ENCODE measurements at places on chromosomes 12 and 14.

GRCh38 chr12:95368931-95369330, 105.0 kb upstream of the METAP2 start:
- DNase-seq, result no peak

GRCh38 chr12:93299262-93299846, 78.4 kb upstream of the NUDT4 start:
- no peak for DNase-seq

DNA sequence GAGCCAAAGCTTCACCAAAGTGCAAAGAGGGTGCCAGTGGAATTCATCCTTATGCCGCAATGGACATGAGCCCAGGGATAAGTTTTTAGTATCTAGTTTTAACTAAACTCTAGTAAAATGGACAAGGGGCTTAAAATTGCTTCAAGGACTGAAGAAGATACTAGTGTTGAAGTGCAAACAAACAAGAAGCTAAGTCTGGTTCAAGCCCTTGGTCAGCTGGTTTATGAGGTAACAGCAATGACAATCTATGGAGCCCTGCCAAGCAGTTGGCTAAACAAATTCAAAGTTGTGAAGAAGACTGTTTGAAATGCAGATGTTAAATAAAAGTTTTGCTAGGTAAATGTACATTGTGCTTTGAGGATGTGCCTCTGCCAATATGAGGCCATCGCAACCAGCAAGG, 209.4 kb downstream of the KTN1 start:
- no peak for DNase-seq

GRCh38 chr12:1639538-1639937, 10.5 kb downstream of the WNT5B start:
- no peak for DNase-seq

DNA sequence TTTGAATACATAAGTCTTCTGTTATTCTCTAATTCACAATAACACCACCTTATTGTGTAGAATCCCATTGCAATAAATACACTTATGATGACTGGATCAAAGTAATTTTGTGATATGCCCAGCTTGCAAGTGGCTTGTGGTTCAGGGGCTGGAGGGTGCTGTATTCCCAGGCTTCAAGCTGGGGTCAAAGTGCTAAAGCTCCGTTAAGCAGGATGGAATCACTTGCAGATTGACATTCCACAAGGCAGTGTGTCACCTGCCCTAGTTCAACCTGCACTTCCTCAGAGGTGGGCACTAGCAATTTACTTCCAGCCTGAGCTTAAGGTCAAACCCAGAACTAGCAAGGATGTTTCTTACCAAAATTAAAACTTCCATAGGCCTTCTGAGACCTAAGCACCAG, 166.6 kb downstream of the SSPN start:
- DNase-seq, result no peak

DNA sequence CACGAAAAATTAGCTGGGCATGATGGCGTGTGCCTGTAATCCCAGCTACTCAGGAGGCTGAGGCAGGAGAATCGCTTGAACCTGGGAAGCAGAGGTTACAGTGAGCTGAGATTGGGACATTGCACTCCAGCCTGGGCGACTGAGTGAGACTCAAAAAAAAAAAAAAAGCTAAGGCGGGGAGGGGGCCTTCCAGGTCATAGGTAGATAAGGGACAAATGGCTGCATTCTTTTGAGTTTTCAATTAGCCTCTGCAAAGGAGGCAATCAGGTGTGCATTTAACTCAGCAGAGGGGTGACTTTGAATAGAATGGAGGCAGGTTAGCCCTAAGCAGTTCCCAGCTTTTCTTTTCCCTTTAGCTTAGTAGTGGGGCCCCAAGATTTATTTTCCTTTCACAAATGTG, 743 bp upstream of the AACS start:
- DNase-seq, result no peak

DNA sequence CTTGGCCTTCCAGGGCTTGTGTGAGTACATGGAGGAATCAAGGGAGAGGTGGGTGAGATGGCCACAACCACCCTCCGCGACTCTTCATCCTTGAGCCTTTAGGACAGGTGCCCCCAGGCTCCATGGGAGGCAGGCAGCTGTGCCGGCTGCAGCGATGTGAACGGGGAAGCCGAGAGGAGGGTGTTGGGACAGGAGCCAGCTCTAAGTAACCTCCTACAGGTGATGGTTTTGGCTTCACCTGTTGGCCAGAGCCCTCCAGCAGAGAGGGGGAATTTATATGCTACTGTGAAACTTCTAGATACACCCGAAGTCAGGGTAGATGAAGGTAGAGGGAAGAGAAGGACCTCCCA, 132.2 kb upstream of the HIF1A start:
- no peak for DNase-seq

DNA sequence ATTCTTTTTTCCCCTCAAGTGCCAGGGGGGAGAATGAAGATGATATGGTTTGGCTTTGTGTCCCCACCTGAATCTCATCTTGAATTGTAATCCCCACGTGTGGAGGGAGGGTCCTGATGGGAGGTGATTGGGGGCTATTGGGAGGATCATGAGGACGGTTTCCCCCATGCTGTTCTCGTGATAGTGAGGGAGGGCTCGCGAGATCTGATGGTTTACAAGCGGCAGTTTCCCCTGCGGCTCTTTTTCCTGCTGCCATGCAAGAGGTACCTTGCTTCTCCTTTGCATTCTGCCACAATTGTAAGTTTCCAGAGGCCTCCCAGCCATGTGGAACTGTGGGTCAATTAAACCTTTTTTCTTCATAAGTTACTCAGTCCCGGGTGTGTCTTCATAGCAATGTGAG, 173.7 kb downstream of the CAND1 start:
- no peak for DNase-seq

DNA sequence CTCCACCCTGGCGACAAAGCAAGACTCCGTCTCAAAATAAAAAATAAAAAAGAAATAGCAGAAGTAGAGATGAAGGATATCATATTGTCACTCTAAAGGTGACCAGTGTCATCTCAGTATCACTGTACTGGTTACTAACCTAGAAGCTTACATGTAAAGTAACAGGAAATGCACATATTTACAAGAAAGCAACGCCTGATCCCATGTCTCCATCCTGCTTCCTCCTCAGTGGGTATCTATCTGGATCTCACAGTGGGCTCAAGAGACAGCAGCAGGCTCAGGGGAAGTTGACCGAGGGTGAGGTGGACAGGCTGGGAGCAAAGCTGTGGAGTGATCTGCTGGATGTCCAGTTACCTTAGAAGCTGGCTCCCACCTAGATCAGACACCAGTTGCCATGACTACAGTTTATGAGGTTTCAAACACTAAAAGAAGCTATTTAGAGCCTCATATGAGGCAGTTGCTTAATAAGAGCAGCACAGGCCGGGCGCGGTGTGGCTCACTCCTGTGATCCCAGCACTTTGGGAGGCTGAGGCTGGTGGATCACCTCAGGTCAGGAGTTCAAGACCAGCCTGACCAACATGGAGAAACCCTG, 10.5 kb downstream of the MTRFR start:
- DNase-seq, result no peak

DNA sequence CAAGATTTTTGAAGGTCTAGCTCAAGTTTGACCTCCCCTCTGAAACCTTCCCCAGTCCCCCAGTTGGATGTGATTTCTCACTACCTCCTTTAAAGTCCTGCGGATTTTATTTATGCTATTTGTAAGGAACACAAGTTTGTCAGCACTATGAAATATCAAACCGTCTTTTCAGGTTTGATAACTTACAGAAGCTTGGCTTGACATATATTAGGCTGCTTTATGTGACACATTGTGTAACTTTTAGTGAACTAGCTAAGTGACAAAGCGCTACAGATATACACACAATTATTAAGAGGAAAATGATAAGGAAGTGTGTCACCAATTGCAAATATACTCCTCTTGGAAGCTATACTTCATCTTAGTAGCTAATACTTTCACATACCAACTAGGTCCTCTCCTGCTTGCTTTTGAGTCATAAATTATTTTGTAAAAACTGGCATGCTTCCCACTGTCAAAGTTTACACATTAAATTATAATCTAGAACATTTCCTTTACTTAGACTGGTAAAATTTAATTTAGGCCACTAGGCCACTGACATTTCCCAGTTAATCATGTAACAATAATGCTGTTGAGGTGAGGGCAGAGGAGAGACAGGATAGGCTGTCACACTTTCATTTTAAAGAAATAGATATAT, 149.5 kb downstream of the TMTC3 start:
- no peak for DNase-seq

GRCh38 chr12:64680235-64680634, 69.9 kb downstream of the RASSF3 start:
- DNase-seq, result no peak

- DNase-seq, result no peak
Measured at GRCh38 chr12:27802511-27802910, 22.5 kb upstream of the MANSC4 start.

- DNase-seq, result no peak
Measured at GRCh38 chr12:2403221-2403976, 350.6 kb downstream of the CACNA1C start.

- no peak for DNase-seq
Measured at GRCh38 chr12:1418144-1418543, 176.2 kb downstream of the FBXL14 start.

DNA sequence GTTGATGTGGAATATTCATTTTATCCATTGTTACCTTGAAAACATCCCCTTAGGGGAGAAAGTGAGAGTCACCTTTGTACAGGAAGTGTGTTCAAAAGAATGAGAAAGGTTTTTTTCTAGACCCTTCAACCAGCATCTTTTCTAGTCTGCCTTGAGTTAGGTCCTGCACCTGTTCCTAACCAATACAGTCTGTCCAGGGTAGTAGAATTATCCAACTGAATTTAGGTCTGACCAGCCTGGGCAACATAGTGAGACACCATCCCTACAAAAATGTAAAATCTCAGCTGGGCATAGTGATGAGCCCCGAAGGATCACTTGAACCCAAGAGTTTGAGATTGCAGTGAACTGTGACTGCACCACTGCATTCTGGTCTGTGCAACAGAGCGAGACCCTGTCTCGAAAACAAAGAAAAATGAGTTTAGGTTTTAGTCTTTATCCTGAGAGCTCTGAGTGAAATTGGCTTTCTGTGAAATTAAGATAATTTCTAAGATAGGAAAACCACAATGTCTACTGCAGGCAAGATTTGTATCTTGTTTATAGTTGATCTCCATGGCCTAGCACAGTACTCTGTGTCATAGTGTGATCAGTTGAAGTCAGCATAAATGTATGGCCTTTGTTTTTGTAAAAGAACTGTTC, 25.2 kb downstream of the ARHGAP5 start:
- DNase-seq, result no peak

DNA sequence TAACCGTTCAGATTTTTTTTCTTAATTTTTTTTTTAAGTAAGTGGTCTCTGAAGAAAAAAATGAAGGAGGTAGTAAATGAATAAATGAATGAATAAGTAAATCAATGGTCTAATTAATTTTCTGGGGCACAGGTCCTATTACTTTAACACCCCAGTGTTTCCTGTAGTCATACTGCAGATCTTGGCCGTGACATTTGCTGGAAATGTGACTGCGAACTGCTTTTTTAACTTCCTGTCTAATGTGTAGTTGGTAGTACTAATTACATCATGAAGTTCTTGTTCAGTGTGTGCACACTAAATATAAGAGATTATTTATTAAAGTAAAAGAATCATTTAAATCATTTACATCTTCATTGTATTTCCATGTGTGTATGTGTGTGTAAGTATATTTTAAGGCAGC, 45.4 kb downstream of the AEBP2 start:
- DNase-seq, result no peak

- no peak for DNase-seq
Measured at GRCh38 chr14:105490267-105490571, 827 bp upstream of the TEDC1 start.

GRCh38 chr14:91891101-91891500, 23.8 kb upstream of the TC2N start:
- DNase-seq, result no peak

DNA sequence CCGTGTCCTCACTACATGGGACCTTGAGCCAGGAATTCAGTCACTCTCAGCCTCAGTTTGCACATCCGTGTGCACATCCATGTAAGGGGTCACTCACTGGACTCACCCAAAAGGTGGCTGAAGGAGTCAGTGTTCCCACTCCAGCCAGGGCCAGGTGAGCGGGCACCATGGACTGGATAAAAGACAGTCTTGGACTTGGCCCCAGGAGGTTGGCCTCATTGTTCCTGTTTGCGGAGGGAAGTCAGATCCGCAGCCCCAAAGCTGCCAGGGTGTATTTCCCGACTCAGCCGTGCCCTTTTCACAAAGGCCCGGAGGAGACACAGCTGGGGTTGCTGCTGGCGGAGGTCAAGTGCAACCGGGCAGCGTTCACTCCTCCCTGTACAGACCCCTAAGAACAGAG, 170.7 kb upstream of the MYL2 start:
- DNase-seq, result no peak

All from non-pigmented ciliary epithelial cell (primary cell).